ENCODE measurements at places on chromosomes 7 and 10.

DNA sequence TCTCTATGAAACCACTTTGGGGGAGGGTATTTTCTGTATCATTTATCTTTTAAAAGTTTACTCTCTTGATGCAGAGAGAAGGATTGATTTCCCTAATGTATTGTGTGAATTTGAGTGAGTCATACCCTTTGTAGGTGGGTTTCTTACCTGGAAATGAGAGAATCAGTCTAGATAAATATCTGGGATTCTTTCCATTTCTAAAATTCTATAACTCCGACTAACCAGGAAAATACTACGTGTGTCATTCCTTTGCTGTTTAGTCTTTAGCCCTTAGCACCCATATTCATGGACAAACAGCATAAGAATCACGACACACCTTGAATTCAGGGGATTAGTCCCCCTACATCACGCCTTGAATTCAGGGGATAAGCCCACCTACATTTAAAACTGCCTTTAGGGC lies 139.1 kb downstream of the GATA3 start:
- no peak for DNase-seq

- no peak for DNase-seq
Measured at GRCh38 chr7:64834989-64835388, 40.8 kb downstream of the ZNF138 start.

DNA sequence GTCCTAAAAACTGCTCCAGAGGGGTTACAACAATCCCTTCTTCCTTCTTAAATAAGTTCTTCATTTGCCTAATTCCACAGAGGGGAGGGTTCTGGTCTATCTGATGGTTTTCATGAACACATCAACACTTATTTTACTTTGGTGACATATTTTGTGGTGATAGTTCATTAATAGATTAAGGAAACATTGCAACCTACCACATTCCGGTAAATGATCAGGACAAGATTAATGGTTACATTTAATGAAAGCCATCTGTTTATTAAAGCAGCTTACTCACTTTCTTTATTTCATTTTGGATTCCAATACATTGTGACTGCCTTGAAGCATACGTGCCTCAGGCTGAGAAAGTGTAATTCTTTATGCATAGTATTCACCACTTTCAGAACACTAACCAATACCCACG lies 101.0 kb downstream of the SKIDA1 start:
- no peak for DNase-seq

GRCh38 chr10:90968328-90969081 lies 47.6 kb upstream of the ANKRD1 start:
- no peak for DNase-seq

DNA sequence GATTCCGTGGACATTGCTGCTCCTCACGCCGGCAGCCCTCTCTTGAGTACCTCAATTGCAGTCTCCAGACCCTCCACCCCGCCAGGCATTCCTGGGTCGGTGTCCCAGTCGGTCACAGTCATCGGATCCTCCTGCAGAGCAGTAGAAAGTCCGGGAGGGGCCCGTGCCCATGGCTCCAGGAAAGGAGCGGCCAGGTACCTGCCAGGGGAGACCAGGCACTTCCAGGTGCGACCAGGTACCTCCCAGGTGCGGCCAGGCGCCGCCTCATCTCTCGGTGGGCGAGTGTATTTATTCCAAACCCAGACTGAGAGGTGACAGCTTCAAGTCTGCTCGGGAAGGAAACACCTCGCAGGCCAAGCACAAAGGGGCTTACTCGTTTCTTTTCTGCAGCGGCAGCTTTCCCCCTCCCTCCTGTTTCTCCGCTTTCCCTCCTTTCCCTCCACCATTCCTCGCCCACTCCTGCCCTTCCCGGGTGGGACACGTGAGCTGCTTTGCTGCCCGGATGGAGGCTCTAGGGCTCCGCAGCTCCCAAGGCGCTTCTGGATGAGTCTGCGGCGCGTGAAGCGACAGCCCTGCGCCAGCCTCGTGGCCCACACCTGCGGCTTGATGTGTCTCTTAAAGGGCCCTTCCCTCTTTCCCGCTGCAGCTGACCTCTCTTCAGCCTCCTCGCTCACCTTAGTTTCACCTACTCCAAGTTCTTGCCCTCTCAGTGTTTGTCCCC lies 39.4 kb upstream of the AGK start:
- DNase-seq: no peak

- DNase-seq: no peak
Measured at GRCh38 chr7:131493081-131493480, 63.3 kb downstream of the PODXL start.

- no peak for DNase-seq
Measured at GRCh38 chr7:129797214-129797789, 155.5 kb downstream of the UBE2H start.

- DNase-seq: no peak
Measured at GRCh38 chr7:157585113-157585861, 248.5 kb downstream of the DNAJB6 start.

- DNase-seq: no peak
Measured at GRCh38 chr7:5831196-5831595, 49.4 kb upstream of the OCM start.

DNA sequence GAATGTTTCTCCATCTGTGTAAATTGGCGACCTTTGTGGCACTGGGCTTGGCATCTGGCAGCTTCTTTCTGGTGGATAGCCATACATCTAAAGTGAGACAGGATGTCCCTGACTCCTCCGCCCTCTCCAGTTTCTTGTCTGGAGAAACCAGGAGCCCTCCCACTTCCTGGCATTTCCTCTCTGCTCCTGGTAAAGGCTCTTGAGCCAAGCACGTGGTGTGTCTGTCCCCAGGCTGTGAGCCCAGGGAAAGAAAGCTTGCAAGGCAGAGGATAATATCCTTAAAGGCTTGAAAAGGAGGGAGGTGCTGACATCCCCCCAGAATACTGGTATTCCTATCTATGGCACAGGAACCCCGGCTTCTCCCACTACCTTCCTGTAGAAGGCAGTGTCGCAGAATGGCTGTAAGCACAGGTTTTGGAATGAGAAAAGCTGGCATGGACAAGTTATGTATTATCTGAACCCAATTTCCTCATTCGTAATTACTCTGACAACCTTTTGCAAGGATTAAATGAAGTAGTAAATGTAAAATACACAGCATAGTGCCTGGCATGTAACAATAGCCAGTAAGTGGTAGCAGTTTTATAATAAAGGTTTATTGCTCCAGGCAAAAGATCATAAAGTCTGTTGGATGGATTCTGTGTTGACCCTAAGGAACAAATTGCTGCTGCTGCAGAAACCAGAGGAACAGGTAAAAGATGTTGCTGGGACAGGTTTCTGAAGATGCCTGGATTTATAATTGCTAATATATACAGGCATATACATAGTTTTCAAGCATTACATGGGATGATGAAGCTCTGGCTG lies 11.8 kb upstream of the ACSL5 start:
- DNase-seq: no peak

DNA sequence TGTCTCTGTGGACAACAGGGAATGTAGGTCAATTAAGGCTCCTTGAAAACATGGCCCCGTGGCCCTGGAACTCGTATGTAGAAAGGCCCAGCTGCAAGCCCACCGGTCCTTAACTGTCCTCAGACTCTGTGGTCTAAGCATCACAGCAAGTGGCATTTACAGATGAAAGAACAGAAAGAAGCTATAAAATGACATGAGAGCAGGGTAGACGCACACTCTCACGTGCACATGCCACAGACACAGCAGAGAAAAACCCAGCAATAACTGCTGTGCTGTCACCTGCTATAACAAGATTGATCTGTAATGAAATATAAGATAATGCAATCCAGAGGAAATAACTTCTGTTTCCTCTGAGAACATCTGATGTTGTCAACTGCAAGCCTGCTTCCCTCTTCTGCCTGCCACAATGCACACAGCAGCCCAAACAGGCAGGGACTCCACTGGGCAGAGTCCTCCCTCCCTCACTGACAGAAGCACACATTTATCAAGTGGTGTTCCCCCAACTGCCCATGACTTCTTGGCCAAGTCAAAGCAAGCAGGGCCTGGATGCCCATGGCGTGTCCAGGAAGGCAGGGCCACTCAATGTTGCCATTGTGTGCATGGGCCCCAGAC lies 63.9 kb downstream of the GFRA1 start:
- DNase-seq: no peak

Measured in NCI-H1105 treated with DMSO at 0.1 percent for 48 hours (cell line).